GM12892 (cell line): ENCODE measurements at places on chromosomes 12 and 14.

DNA sequence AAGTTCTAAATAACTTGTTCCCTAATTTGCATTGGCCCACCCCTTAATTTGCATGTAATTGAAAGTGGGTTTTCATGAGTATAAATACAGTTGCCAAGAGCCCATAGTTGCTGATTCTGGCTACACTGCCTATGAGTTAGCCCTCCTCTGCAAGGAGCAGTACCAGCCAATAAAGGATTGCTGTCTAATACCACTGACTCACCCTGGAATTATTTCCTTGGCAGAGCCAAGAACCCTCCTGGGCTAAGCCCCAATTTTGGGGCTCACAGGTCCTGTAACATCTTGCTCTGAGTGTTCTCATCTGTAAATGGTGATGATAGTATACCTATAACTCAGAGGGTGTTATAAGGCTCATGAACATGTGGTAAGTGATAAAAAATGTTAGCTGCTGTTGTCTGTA, 6.8 kb downstream of the TTC8 start:
- DNase-seq: no peak

DNA sequence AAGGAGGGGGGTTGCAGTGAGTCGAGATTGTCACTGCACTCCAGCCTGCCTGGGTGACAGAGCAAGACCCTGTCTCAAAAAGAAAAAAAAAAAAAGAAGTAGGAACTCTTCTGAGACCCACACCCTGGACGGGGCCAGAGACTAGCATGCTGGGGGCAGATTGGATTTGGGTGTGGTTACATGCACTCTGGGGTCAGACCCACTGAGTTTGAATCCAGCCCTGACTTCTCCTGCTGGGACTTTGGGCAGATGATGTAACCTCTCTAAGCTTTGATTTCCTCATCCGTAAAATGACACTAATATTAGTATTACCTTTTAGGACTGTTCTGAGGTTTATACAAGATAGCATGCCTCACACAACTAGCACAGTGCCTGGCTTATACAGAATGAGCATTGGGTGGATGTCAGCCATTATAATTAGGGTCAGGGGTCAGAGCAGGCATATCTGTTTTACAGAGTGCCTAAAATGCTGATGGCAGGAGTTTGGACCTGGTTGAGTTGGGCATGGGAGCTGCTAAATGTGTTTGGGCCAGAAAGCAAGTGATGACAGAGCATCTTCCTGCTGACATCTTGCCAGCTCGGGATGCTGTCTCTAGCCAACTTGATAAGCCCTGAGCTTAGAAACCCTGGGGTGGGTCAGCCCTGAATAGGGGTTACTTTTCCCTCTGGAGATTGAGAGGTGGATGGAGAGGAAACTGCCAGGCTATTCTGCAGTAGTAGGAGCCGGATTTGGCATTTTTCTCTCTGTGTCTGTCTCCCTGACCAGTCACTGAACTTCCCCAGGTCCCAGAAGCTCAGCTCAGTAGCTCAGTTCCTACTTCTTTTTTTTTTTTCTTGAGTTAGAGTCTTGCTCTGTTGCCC, 15.5 kb downstream of the TPCN1 start:
- DNase-seq: no peak

DNA sequence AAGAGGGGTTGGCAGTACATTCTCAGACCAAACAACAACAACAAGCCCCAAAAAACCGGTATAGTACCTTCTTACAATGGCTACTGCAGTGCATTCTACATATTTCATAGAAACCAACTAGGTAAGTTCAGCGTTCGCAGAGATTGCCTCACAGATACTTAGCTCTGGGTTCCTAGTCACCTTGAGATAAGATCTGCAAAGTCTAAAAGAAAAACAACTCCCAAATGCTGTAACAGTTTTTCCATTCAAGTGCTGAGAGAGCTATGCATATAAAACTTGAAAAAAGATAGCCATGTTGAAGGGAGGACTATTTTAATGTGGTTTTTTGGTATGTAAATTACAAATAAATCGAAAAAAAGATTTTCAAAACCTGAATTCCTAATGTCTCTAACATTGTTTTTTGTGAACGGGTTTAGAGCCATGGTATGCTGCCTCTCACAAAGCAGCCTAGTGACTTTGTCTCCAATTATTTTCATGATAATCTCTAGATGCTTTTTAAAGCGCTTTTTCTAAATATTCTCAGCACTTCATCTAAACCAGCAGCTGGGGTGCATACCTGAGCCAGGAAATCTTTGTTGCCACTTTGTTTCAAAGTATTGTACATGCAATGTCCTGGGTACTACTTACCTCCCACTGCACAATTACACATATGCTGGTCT, 56.6 kb upstream of the CRACR2A start:
- no peak for DNase-seq

GRCh38 chr12:125491553-125491952, 426.3 kb downstream of the AACS start:
- DNase-seq: no peak

- no peak for DNase-seq
Measured at GRCh38 chr14:70801836-70802235, 7.5 kb downstream of the MAP3K9 start.

DNA sequence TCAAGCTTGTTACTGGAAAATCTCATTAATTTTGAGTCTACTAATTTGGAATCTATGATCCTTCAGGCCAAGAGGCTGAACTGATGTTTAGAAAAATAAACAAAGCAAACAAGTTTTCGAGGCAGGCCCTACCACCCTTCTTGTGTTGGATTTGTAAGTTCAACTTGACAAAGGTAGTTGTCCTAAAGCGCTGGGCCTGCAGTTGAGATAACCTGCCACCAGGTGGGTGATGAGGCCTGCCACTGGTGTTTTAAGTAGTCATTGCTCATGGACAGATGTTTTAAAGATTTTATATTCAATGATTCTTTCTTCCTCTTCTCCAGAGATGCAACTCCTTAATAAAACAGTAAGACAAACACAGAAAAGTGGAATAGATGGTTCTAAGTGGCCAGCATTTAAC, 19.4 kb downstream of the ACVRL1 start:
- no peak for DNase-seq

- DNase-seq: no peak
Measured at GRCh38 chr12:15754233-15754632, 35.0 kb downstream of the EPS8 start.

DNA sequence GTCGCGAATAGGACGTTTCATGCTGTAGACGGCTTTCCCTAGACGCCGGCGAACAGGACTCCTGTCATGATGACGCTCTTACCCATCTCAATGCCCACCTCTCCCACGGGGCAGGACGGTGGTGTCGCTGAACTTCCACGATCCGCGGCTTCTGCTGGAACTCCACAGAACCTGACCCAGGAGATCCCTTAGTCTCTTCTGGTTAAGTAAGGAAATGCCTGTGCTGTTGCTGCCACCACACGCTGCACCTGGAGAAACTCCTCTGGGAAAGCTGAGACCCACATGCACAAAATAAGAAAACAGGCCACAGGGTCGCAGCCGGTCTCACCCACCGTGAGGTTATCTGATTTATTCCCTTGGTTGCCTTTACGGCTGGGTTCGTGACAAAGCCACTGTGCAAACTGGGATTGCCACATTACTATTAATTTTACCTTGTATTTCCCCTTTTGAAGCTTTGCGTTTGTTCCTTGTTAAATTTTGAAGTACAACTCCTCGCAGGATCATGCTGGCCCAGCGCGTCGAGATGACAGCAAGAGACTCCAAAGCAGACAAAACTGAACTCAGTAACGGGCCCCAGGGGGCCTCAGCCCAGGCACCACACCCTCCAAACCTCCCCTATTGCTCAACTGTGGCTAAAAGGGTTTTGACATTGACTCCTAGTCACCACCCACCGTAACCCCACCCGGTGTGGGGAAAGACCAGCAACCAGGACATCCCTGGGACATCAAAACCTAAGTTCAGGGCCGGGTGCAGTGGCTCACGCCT, 9.2 kb upstream of the MMP17 start:
- DNase-seq: no peak

GRCh38 chr12:268483-268840, 5.8 kb upstream of the SLC6A13 start:
- no peak for DNase-seq
